ENCODE measurements at places on chromosomes 12 and 14.

- DNase-seq, result no peak
Observed at GRCh38 chr12:101909646-101910045, 32.3 kb downstream of the DRAM1 start.

GRCh38 chr12:39660101-39660500 lies 40.5 kb upstream of the ABCD2 start:
- DNase-seq, result no peak

- DNase-seq, result no peak
Observed at GRCh38 chr12:112149596-112149995, 24.2 kb downstream of the TRAFD1 start.

DNA sequence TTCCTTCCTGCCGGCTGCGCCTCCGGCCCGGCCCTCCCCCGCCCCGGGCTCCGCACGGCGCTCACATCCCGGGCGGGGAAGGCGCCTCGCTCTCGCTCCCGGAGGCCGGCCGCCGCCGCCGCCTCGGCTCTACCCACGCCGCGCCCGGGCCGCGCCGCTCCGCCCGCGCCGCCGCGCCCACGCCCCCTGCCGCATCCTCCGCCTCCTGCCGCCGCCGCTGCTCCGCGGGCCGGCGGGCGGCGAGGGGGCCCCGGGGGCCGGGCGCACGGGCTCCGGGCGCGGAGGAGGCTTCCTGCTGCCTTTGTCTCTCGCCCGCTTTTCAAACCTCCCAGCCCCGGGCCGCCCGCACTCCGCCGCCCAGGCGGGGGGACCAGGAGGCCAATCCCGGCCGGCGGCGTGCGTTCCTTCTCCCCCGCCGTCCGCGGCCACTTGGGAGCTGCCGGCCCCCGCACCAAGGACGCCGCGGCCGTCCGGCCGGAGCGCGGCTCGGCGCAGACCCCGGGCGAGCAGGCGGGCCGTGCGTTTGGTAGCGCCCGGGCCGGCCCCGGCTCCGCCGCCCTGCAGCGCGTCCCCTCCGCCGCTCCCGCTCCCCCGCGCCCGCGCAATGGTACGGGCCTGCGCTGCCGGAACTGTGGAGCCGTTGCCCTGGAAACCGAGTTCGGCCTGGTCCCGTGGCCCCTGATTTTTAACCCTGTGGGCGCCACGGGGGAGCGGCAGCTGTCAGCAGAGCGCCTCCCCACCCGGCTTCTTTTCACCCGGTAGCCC lies at the start of gene FBXL14:
Gene FBXL14 (minus strand): TSS at position 321 of the 765 bp plus-strand sequence. CDS start 515 bp downstream, outside the sequence.
- peak; percentile 65 for DNase-seq

GRCh38 chr12:69039911-69040310 lies 106.9 kb upstream of the CPM start:
- peak; percentile 52 for DNase-seq

DNA sequence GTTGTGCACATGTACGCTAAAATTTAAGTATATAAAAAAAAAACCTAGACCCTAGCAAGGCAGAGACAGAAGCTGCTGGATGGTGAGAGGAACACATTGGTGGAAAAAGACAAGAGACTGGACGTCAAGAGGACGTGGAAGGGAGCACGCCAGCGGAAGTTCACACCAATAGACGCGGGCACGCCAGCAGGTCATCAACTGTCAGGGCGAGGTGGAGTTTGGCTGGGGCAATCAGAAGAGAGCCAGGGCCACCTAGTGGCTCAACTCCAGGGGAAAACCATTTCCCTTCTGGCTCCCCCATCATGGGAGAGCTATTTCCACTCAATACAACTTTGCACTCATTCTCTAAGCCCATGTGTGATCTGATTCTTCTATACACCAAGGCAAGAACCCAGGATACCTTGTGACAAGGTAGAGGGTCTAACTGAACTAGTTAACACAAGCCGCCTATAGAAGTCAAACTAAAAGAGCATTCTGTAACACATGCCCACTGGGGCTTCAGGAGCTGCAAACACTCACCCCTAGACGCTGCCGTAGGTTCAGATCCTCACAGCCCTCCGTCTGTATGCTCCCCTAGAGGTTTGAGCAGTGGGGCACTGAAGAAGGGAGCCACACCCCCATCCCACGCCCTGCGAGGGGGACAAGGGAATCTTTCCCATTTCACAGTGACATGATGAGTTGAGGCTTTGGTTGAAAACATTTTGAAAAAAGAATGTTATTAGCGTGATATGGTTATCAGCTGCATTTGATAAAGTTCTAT lies 702.7 kb downstream of the TMTC2 start:
- no peak for DNase-seq

DNA sequence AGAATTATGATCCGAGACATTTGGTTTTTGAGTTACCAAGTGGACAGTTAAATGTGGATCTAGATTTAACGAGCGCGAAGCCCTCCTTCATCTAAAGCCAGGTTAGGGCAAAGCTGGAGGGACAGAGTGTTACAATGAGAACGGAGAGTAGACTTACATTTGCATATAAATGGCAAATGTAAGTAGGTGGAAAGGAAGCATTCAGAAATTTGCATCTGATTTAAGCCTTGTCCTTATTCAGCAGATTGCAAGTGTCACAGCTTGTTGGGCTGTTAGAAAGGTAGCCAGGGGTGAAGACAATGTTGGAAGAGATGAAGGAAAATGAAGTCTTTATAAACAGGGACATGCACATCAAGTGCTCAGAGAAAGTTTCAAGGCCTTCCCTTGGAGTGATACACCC lies 806.2 kb downstream of the GALC start:
- DNase-seq, result no peak

GRCh38 chr14:94538070-94538740 lies 23.0 kb upstream of the SERPINA4 start:
- DNase-seq, result no peak

DNA sequence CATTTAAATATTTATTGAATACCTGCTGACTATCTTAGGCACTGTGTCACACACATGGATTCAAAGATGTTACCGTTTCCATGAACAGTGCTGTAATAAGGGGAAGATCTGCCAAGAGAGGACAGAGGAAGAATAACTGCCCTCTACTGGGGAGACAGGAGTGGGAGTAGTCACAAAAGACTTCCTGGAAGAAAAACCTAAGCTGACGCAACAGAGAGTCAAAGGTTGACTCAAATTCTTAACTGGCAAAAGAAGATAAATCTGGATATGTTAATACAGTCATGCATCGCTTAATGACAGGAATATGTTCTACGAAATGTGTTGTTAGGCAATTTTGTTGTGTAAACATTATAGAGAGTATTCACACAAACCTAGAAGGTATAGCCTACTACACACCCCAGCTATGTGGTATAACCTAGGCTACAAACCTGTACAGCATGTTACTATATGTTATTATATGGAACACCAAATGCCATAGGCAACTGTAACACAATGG lies 51.5 kb downstream of the DCAF5 start:
- no peak for DNase-seq

- DNase-seq, result no peak
Observed at GRCh38 chr14:32085845-32086383, 8.8 kb downstream of the ARHGAP5 start.

GRCh38 chr14:75667099-75667765 lies 6.2 kb downstream of the TTLL5 start:
- peak; percentile 79 for DNase-seq

GRCh38 chr12:50291377-50291776 lies 8.1 kb upstream of the LIMA1 start:
- no peak for DNase-seq

- DNase-seq, result no peak
Observed at GRCh38 chr12:132545164-132545953, 55.4 kb downstream of the FBRSL1 start.

- peak; percentile 45 for DNase-seq
Observed at GRCh38 chr12:108570743-108571608, 8.6 kb downstream of the ISCU start.

GRCh38 chr12:19933924-19934323 lies 434.4 kb upstream of the PDE3A start:
- no peak for DNase-seq

GRCh38 chr14:103518422-103519042 lies 4.1 kb downstream of the CKB start:
- peak; percentile 77 for DNase-seq

DNA sequence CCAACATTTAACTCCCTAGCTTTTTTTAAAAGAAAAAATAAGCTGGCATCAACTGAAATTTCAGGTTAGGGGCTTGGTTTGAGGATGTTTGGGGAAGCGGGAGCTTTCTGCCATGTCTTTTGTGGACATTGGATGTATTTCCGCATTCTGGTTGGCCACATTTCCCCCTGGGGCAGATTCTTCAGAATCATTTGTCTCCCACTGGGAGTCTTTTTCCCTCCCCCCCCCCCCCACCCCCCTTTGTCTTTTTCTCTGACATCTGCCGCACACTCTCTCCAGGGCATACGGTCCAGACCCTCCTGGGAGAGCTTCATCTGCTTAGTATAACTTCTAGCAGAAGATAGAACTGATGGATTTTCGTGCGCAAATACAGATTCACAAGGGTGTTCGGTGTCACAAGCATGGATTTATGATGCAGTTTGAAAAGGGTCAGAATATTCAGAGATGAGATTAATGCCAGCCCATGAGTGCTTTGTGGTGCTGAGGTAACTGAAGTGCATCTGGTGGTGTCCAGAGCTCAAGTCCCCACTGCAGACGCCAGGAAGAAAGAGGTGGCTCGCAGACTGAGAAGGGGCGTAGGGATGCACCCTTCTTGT lies 40.2 kb downstream of the ETV6 start:
- no peak for DNase-seq

GRCh38 chr12:104399740-104400612 lies 56.8 kb upstream of the CHST11 start:
- no peak for DNase-seq

DNA sequence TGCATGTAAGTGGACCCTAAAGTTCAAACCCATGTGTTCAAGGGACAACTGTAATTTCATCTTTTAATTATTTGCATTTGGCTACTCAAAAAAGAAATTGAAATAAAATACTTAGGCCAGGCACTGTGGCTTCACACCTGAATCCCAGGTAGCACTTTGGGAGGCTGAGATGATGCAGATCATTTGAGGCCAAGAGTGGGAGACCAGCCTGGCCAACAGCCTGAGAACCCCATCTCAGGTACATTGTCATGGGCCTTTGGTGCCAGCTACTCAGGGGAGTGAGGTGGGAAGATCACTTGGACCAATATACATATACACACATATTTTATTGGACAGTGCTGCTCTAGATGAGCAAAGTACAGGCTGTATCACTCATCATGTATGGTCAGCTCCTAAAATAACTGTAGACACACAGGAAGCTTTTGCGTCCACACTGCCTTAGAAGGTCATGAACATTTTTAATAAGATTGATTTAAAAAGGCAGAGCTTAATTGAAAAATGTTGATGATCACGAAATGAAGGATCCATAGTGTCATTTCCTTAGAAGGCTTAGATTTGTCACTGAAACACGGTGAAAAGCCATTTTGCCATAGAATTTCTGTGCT lies 2.5 kb upstream of the ZCCHC8 start:
- DNase-seq, result no peak

- no peak for DNase-seq
Observed at GRCh38 chr14:93105362-93105761, 10.4 kb downstream of the ITPK1 start.

DNA sequence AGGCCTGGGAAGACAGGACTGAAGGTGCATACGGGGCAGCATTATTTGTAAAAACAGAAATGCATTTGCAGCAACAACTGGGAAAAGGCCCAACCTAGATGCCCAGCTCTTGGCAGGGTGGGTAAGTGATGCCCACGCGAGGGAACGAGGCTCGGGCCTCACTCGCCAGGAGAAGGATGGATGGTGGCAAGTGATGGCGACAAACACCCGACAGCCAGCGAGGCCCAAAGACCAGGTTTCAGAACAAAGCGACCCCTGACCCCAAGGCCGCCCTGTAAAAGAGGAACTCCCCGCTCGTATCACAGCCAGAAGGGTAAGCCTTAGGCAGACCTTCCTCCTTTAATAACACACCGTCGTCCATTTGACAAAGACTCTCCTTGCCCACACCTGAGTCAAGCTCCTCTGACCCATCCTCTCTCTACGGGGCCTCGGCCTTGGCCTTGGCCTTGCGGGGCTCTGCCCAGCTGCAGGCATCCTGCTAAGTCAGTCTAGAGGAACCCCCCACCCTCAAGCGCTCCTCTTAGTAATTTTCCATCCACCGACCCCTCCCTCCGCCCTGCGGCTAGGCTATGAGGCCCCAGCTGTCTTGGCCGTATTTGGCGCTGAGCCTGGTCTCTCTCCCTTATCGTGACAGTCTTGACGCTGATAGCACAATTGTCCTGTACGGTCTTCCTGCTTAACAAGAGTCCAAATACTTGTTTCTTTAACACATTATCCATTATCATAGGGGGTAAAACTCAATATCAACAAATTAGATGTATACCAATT lies 80.2 kb downstream of the NCOR2 start:
- DNase-seq, result no peak

DNA sequence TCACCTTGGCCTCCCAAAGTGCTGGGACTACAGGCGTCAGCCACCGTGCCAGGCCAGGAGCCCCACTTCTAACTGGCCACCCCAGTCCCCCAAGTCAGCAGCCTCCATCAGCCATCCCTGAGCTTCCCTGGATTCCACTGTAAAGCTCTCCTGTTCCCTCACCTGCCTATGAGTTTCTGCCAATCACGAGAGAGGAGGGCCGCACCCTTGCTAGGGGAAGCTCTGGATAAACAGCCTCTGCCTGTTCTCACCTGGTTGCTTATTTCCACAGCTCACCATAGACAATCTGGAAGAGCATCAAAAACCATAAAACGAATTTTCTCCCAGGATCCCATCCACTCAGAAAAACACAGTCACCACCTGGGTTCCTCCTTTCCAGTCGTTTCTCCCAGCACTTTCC lies 5.0 kb downstream of the CDCA4 start:
- no peak for DNase-seq

- no peak for DNase-seq
Observed at GRCh38 chr12:45553204-45553603, 176.3 kb upstream of the ARID2 start.

DNA sequence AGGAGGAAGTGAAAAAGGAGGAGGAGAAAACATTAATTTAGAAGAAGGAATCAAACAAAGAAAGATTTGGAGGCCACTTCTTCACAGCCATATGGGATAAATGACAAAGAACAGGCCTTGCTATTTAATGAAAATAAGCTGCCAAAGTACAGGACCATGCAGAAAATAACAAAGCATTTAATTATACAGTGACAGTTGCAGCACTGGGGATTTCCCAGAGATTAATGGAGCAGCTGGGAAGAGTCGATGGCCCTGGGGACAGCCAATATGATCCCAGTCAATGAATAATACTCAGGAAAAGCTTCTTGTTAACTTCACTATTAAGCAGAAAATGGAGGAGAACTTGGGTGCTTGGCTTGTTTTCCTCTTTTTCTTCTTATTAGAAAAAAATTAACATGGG lies 34.6 kb downstream of the RERG start:
- no peak for DNase-seq

- no peak for DNase-seq
Observed at GRCh38 chr12:94326727-94327126, 132.9 kb downstream of the CEP83 start.

- DNase-seq, result no peak
Observed at GRCh38 chr12:121430833-121431415, 31.0 kb downstream of the RNF34 start.
